ENCODE measurements at places on chromosomes 7 and 10.

- no peak for DNase-seq
These were observed 13.3 kb downstream of the ZCCHC24 start for GRCh38 chr10:79431891-79432831.

DNA sequence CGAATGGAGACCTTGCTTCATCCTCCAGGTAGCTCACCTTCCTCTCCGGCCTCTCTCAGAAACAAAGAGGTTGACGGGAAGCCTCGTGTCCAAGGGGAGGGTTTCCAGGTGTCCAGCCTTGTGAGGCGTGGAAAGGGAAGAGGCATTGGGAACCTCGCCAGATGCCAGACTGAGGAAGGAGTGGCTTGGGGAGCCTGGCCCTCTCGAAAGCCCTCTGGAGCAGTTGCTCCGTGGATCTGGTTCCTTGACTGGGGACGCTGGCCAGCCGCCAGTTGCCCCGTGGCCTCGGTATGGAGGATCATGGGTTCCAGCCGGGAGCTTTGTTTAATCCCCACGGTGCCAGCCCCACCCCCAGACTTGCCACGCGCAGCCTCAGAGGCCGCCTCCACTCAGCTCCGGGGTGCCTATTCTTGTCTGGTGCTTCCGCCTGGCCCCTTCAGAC, 30.3 kb upstream of the SUN1 start:
- no peak for DNase-seq

DNA sequence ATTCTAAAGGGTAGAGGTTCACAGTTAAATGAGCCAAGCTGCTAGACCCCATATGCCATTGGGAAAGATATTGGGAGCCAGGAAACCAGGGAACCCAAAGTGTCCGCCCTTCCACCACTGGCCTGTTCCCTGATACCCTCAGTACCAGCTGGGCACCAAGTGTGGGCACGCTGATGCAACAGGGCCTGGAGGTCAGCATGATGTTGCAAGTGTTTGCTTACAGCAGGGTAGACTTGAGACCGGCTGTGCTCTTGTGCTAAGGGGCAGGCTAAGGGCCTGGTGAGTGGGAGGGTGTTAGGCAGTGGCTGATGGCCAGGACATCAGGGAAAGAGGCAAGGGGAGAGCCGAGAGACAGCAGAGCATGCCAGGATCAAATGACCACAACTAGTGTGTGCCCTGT, 21.0 kb upstream of the MYL7 start:
- DNase-seq, result no peak

GRCh38 chr7:7438851-7439250, 96.8 kb downstream of the COL28A1 start:
- no peak for DNase-seq

DNA sequence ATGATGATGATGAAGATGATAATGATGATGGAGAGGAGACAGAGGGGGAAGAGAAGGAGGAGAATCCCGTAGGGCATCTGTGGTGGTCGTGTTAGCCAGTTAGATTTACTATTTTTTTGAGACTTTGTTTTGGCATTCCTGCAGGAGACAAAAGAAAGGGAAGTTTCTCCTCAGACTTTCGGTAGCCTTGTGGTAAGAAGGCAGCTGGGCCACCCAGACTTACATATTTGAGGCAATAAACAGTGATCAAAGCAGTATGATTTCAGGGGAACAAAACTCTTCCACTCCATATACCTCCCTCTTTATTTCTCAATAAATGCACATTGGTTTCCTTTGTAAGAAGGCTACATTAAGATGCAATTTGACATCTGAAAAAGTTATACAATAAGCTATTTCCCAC, 32.4 kb upstream of the BICC1 start:
- no peak for DNase-seq

GRCh38 chr10:128036746-128037543, 89.3 kb downstream of the MKI67 start:
- no peak for DNase-seq

- DNase-seq, result no peak
These were observed 457.6 kb downstream of the SEMA3D start for GRCh38 chr7:84729284-84729683.

- no peak for DNase-seq
These were observed 75.3 kb upstream of the IL6 start for GRCh38 chr7:22651534-22652243.

- DNase-seq, result no peak
These were observed 500.0 kb downstream of the TYW1 start for GRCh38 chr7:67496589-67496988.

All from cortex of kidney (tissue), 1 donor.